G401 (cell line): ENCODE measurements at places on chromosomes 7 and 10. TPM values are rescaled to one million over a fixed set of nuclear protein-coding genes. Genes with fewer than 3 reads are reported as not detected.

Gene PNLIP
- not detected in 2 replicates for total RNA-seq

Gene PRLHR
- total RNA-seq = not detected in 2 replicates

Gene ADAM8
- total RNA-seq = 0.68 and 12.7 TPM in 2 replicates

Gene NANOS1
- total RNA-seq = 1.2 and 1.6 TPM in 2 replicates

Gene BMPER
- not detected in 2 replicates for total RNA-seq

DNA sequence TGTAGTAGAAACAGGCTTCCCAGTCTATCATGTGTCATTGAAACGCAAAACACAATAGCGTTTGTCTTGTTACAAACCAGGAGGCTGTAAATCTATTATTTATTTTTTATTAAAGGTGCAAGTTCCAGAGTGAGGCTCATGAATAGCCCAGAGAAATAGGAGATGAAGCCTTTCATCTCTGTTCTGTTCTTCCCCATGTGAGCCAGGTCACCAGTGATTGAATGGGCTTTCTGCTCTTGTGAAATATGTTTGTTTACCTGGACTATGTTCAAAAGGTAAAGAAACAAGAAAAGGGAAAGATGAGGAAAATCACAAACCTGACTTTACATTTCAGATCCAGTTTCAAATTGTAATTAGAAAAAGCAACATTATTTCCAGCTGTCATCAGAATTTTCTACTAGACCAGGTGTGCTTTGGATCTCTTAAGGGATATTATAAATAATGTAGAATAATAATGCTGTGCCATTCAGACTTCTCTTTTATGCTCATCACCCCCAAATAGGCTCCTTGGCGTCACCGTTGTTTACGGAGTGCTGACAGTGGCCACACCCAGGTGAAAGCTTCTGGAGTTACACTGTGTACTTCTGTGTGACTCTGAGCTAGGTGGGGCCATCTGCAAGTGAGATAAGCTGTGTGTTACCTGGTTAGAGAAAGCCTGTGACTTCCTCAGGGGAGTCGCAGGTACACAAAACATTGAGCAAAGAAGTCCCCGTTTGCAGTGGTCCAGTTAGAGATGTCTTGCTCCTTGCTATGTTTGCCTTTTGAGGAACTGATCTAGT is 274.9 kb downstream of the SDK1 start:
- DNase-seq = no peak

GRCh38 chr7:84364708-84365107 is 170.1 kb upstream of the SEMA3A start:
- no peak for DNase-seq

DNA sequence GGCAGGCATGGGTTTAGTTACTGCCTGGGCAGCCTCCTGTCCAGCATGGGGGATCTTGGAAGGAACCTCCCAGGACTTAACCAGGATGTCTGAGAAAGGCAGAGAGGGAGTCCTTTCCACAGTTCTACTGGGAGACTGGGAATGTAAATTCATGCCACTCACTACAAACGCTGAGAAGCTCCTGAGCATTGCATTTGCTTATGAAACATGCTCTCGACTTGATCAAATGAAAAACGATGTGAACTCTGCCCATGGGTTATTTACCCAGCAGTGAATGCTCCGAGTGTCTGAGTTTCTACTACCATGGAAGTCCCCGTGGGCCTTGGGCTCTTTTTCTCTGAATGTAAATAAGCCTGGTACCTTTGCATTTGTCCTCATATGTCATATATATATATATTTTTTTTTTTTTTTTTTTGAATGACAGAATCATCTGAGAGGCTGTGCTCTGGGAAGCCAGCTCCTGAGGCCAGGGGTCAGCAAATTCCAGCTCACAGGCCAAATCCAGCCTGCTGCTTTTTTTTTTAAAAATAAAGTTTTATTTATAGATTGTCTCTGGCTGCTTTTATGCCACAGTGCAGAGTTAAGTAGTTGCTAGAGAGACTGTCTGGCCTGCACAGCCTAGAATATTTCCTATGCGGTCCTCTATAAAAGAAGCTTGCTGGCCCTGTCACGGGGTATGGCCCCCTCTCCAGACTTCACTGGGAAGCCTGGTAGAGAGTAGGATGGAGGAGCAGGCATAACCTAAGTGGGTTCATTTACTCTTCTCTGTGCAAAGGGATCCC is 21.4 kb upstream of the RAPGEF5 start:
- DNase-seq = no peak

GRCh38 chr10:122115874-122116273 is 126.9 kb downstream of the TACC2 start:
- no peak for DNase-seq

DNA sequence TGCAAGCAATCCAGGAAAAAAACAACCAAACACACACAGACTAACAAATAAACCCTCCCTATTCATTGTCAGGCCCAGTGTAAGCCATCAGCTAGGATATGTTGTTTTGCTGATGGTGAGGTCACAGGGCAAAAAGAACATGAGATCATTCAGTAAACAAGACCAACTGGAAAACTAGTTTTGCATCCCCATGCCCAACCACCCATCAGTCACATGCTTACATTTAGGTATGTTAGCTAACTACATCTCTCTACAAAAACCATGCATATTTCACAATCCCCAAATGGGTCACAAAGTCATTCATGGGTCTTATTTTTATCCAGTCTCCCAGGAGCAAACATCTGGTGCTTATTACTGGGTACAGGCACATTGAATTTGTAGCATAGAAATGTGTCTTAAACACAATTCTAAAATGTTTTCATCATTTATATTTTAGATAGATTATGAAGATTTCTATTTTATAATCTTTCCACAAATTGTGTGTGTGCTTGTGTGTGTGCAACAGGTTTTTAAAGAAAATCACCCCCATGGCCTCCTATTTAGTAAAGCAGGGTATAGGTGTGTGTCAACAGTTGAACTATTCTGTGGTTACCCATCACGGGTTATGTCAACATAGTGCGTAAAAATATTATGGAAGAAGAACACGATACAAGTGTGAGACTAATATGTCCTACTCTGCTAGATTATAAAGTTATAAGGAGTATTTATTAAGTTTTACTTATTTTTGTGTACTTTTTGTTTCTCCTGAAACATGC is 103.8 kb upstream of the AKR1E2 start:
- no peak for DNase-seq

- DNase-seq = no peak
These were observed 51.8 kb downstream of the CCDC6 start for GRCh38 chr10:59854571-59854970.

DNA sequence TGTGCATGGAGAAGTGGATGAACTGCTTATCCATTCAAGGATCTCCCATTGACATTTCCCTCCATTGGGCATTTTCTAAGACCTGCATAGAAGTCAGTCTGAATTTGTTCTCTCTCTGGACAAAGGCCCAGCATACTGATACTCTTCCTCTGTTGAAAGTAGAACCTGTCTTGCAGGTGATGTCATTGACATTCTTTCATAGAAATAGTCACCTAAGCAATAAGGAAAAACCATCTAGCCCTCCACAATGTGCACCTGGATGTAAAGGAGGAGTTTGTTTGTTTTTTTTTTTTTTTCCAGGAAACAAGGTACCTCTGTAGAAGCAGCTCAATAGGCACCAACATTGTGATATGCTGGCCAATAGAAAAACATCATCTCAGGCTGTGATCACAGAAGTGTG is 150.4 kb downstream of the DPY19L1 start:
- no peak for DNase-seq

GRCh38 chr10:112313911-112314310 is 30.7 kb downstream of the TECTB start:
- no peak for DNase-seq
